ENCODE measurements at places on chromosomes 13 and 19. TPM values are rescaled to one million over a fixed set of nuclear protein-coding genes. Genes with fewer than 3 reads are reported as not detected.

RXFP2 gene
- polyA plus RNA-seq, result 0.04 TPM

ITM2B gene
- polyA plus RNA-seq, result 504 TPM

ZNF85 gene
- polyA plus RNA-seq, result 12.5 TPM

MTUS2 gene
- 0.18 TPM for polyA plus RNA-seq

ARHGEF7 gene
- 34.5 TPM for polyA plus RNA-seq

CD37 gene
- 8.9 TPM for polyA plus RNA-seq

ZNF540 gene
- polyA plus RNA-seq, result 5.5 TPM

HIF3A gene
- polyA plus RNA-seq, result 69.0 TPM

MBD3L2 gene
- not detected for polyA plus RNA-seq

KLK2 gene
- polyA plus RNA-seq, result 0.20 TPM

BCAM gene
- polyA plus RNA-seq, result 55.1 TPM

RDH8 gene
- not detected for polyA plus RNA-seq

EMP3 gene
- polyA plus RNA-seq, result 409 TPM

CPB2 gene
- polyA plus RNA-seq, result not detected

LGALS14 gene
- not detected for polyA plus RNA-seq

ASPDH gene
- 30.5 TPM for polyA plus RNA-seq

PSPN gene
- polyA plus RNA-seq, result 2.3 TPM

LILRB1 gene
- polyA plus RNA-seq, result 3.1 TPM

CYP4F8 gene
- polyA plus RNA-seq, result not detected

ZNF805 gene
- polyA plus RNA-seq, result 1.5 TPM

CABP5 gene
- polyA plus RNA-seq, result not detected

IZUMO2 gene
- polyA plus RNA-seq, result not detected

PEAK3 gene
- polyA plus RNA-seq, result 0.56 TPM

PNMA8A gene
- polyA plus RNA-seq, result 7.6 TPM

METTL21C gene
- polyA plus RNA-seq, result not detected

ZNF30 gene
- polyA plus RNA-seq, result 3.6 TPM

OR10H1 gene
- polyA plus RNA-seq, result not detected

LGALS7 gene
- not detected for polyA plus RNA-seq

ACP7 gene
- not detected for polyA plus RNA-seq

CYP2A6 gene
- 0.51 TPM for polyA plus RNA-seq

IGFL2 gene
- not detected for polyA plus RNA-seq

NTF4 gene
- polyA plus RNA-seq, result not detected

MYO16 gene
- polyA plus RNA-seq, result 1.3 TPM

LILRA1 gene
- polyA plus RNA-seq, result 3.0 TPM

SIGLEC8 gene
- polyA plus RNA-seq, result 1.1 TPM

MEF2B gene
- polyA plus RNA-seq, result 3.3 TPM

WIZ gene
- polyA plus RNA-seq, result 28.3 TPM

CADM4 gene
- 41.4 TPM for polyA plus RNA-seq

TEX29 gene
- not detected for polyA plus RNA-seq

ATP4A gene
- 6.5 TPM for polyA plus RNA-seq

EDDM13 gene
- polyA plus RNA-seq, result 0.64 TPM

ERICH6B gene
- polyA plus RNA-seq, result not detected

ZNF91 gene
- 27.5 TPM for polyA plus RNA-seq

C19orf81 gene
- 4.6 TPM for polyA plus RNA-seq

PSG11 gene
- not detected for polyA plus RNA-seq
